ELF-1 (cell line): ENCODE measurements at places on chromosomes 6 and 20.

GRCh38 chr6:12767016-12767415 is 50.4 kb downstream of the PHACTR1 start:
- DNase-seq: no peak

DNA sequence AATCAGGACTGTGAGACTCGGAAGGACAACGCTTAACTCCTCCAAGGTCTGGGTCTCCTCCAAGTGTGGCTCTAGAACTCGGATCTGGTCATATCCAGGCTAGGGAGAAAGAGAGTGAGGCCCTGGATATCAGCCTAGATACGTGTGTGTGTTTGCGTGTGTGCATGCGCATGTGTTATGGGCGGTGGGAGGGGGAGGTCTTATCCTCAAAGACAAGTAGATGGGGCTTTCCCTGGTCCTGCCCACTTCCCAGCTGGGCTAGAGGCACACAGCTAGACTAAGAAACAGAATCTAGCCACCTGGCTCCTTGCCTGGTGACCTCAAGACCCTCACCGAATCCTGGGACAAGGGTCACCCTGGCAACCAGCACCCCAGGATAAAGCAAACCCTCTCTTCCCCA is 13.2 kb downstream of the CPNE5 start:
- DNase-seq: no peak

- DNase-seq: no peak
These were observed 818.0 kb downstream of the MAFB start for GRCh38 chr20:39871013-39871412.

DNA sequence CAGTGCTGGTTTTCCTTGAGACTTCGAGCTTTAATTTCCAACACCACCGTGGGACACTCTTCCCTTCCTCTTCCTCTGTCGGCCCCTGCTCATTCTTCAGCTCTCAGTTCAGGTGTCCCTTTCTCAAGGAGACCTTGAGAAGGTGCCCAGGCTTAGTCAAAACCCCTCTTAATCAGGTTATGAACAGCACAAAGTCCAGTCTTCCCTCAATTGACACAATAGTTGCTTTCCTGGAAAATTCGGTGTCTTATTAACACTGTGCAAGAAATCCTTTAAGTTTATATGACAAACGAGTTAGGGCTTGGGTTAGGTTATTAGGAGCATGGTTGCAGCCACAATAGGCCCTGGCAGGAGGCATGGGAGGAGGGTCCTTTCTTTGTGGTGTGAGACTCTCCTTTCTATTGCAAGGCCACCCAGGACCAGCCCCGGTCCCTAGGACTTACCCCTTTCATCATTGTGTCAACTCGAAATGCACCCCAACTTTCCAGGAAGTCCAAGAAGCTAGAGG is 1.5 kb upstream of the NSFL1C start:
- no peak for DNase-seq

GRCh38 chr6:17429383-17430061 is 36.1 kb downstream of the CAP2 start:
- no peak for DNase-seq

GRCh38 chr6:125832391-125833117 is 41.8 kb downstream of the NCOA7 start:
- DNase-seq: no peak

DNA sequence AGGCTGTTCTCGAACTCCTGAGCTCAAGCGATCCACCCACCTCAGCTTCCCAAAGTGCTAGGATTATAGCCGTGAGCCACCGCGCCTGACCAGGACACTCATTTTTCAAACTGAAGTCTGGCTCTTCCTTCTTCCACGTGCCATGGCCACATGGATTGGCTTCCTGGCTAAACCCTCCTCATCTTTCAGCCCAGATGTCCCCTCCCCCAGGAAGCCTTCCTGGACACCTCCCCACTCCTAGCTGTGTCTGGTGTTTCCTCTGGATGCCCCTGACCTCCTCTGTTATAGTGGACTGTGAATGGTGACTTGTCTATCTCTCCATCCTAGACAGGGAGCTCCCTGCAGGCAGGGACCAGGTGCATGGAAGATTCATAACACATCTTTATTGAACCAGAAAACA is 57.2 kb downstream of the RIPOR3 start:
- no peak for DNase-seq

- peak; percentile 43 for DNase-seq
These were observed 147.7 kb upstream of the PHACTR3 start for GRCh38 chr20:59456342-59457279.

GRCh38 chr6:69343851-69344250 is 453.0 kb downstream of the LMBRD1 start:
- DNase-seq: no peak

DNA sequence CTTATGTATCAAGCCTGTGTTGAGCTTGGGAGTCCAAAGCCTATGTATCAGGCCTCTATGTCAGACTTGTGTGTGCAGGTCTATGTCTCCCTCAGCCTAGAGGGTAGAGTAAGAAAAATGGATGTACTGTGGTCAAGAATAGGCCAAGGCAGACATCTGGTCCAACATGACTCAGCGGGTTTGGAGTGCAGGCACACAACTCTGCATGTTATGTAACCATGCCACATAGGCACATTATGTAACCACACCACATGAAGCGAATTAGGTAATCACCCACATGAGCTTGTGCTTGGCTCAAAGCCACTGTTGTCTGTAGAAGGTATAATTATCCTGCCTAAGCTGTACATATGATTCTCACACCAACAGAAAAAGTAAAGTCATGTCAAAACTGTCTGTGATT is 1190.5 kb upstream of the EYS start:
- no peak for DNase-seq

- no peak for DNase-seq
These were observed 50.7 kb upstream of the INSM1 start for GRCh38 chr20:20317195-20317594.

DNA sequence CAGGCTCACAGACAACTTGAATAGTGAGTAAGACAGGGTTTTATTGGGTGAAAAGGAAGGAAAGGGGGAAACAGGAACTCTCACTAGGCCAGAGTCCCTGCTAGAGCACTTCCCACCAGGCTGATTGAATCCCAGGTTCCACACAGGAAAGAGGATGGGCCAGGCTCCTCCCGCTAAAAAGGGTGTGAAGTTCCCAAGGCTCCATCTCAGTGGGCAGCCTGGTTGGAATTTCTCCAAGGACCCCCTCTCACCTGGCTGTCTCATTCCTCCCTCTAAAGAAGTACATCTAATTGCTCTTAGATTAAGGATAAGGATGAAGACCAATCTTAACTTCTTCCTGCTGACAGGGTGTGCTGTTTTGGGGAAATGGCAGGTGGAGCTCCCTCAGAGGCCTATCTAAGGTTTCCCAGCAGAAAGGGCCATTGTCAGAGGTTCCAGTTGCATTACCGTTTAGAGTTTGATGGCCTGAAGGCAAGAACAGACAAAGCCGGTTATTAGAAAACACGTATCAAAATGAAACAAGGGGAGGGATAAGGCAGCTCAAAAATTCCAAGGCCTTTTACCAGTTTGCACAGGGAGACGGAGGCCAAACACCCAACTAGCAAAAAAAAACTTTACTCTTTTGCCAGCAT is 21.5 kb downstream of the COL19A1 start:
- no peak for DNase-seq

- DNase-seq: no peak
These were observed 163.2 kb upstream of the TAB2 start for GRCh38 chr6:149154261-149154821.

DNA sequence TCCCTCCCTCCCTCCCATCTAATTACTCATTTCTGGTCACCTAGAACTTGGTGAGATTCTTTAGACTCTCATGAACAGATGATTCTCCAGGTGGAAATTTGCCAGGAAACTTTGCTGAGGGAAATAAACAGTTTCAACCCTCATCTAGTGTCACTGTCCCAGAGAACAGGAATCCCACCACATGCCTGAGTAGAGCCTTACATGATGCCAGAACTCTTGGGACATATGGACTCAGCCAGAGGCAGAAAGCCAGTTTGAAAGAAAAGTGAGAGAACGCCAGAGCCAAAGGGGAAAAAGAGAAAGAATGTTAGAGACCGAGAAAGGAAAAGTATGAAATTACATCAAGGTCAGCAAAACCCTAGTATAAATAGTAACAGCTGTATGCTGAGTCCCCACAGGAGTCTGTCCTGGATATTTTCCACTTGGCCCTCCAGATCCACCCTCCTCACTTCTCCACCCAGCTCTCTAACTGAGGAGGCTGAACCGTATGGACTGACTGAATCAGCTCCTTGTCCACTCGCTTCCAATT is 127.5 kb upstream of the COL21A1 start:
- no peak for DNase-seq

- DNase-seq: no peak
These were observed 293.6 kb upstream of the PRND start for GRCh38 chr20:4427940-4428586.

DNA sequence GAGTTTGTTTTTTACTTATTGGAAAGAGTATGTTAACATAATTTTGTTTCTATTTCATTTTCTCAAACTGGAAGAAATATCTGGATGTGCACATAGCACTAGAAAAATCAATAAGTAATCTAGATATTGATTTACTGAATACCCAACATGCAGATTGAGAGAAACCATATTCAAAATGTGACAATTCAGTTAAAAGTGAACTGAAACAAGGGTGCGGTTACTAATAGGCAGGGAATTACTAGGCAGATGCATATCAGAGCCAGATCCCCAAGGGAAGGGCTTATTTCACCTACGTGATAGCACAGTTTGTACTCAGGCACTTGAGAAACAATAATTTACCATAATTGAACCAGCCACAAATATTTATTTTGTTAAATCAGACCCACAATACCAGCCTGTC is 493.1 kb upstream of the FLRT3 start:
- no peak for DNase-seq
